Stimulated activated CD4-positive, alpha-beta T cell treated with anti-CD3 and anti-CD28 coated beads, Interleukin-12 subunit alpha, Interleukin-12 subunit beta, amount 100 ng/mL, for 4 hours (primary cell): ENCODE measurements at places on chromosomes 5 and 9.

- DNase-seq: no peak
Observed at GRCh38 chr5:21164425-21164824, 1176.4 kb upstream of the CDH18 start.

DNA sequence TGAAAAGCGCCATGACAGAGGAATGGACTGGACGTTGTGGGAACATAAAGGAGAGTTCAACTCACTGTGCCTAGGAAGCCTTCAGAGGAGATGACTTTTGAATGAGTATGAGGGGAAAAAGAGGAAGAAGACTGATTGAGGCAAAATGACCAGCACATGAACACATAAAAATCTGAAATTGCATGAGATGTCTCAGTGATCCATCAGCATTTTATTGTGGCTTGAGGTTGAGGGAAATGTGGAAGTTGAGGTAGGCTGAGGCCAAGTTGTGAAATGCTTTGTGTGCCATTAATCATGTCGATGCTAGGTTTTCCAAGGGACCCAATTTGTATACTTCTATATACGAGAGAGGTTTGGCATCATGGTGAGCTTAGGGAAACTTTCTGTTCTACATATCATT lies 140.9 kb upstream of the TLX3 start:
- no peak for DNase-seq

- DNase-seq: no peak
Observed at GRCh38 chr9:88494983-88495721, 39.8 kb upstream of the NXNL2 start.

GRCh38 chr9:4657426-4658159 lies 4.5 kb upstream of the PLPP6 start:
- DNase-seq: no peak

- DNase-seq: no peak
Observed at GRCh38 chr5:111144352-111144930, 52.3 kb downstream of the WDR36 start.

- DNase-seq: no peak
Observed at GRCh38 chr9:93397661-93398373, 53.7 kb upstream of the FAM120A start.

GRCh38 chr9:90741036-90741435 lies 60.6 kb upstream of the SYK start:
- DNase-seq: no peak

GRCh38 chr5:170731052-170731451 lies 52.5 kb upstream of the GABRP start:
- DNase-seq: no peak

GRCh38 chr9:95991326-95991725 lies 115.8 kb downstream of the ERCC6L2 start:
- DNase-seq: no peak

GRCh38 chr5:72242796-72243475 lies 77.1 kb downstream of the MRPS27 start:
- no peak for DNase-seq

- DNase-seq: no peak
Observed at GRCh38 chr9:114761523-114761922, 44.3 kb downstream of the TNFSF15 start.

DNA sequence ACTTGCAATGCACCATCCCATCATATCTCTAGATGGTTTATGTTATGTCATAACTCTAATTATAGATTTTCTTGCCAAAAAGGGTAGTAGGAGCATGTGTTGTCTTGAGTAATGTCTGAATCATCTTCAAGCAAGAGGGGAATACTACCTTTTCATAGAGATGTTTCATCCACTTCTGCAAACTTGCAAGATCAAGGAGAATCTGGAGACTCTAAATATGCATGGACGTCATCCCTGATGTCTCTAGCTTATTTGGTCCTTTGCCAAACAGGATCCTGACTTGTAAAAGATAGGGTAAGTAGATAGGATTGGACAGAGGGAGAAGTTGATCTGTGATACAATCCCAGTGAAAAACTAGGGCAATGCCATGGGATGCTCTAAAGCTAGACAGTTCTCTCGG lies 246.5 kb downstream of the DMRTA1 start:
- no peak for DNase-seq

DNA sequence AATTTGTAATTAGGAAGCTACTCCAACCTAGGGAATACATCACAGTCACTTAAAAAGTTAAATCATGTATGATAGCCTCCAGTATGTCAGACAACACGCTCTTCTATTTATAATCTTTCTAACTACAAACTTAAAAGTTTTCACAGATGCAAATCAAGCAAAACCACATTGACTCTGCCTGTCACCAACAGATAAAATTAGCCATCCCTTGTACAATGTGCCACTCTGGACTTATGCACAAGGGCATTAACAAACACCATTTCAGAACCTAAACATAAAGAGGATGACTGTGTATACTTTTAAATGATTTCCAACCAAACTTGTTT lies 14.7 kb downstream of the ERP44 start:
- DNase-seq: no peak

DNA sequence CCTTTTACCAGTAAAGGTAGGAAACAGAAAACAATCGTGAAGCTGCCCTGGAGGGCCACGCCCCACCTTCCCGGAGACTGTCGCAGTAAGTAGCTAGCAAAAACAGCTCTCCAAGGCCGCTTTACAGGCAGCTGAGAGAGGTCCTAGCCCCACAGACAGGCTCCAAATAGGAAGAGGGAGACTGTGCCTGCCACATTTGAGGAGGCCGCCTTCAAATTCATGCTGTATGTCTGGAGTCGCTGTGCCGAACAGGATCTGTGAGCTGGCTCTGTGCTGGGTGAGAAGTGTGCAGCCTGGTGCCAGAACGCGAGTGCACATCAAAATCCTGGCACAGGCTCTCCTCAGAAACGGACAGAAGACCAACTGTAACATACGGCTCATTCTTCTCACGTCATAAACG lies 582.2 kb downstream of the CETN3 start:
- DNase-seq: no peak

DNA sequence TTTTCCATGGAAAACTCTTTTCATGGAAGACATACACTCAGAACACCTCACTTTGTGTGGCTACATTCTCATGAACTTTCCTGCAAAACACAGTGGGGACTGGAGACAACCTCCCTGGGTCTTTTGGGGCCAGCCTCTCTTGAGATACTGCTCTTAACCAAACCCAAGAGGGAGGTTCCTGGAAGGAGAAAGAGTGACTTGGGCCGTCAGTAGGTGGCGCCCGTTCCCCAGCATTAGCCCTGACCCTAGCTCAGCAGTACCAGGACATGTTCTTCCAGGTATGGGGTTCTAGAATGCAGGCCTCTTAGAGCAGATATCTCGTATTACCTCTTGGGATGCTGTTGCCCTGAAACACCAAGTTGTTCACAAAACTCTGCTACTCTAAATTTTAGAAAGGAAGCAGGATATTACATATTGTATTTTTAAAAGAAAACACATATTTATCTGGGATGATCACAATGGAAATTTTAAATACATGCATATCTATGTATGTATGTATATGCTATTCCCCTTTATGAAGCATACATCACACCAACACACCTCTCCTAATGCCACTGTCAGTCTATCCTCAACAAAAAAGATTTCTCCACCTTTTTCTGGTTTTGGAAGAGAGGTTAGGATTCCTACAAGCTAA lies 15.8 kb upstream of the GLIS3 start:
- peak; percentile 78 for DNase-seq

DNA sequence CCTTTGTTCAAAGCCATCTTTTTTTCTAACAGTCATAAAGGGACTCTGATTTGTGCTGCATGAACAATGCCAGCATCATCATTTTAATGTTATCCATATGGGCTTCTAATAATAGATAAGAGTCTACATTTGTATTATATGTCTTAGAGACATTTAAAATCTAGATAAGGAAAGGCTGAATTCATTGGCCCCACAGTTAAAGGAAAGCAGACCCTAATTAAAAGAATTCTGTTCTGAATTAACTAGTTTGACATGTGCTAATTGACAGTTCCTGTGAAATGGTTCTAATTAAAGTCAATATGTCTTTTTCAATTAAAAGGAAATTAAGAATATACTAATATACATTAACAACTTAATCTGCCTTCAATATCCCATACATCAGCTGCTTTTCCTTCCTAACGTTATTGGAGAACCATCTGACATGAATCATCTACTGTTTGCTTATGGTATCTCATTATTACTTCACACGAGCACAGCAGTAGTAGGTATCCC lies 104.7 kb downstream of the NR2F1-AS1 start:
- no peak for DNase-seq

DNA sequence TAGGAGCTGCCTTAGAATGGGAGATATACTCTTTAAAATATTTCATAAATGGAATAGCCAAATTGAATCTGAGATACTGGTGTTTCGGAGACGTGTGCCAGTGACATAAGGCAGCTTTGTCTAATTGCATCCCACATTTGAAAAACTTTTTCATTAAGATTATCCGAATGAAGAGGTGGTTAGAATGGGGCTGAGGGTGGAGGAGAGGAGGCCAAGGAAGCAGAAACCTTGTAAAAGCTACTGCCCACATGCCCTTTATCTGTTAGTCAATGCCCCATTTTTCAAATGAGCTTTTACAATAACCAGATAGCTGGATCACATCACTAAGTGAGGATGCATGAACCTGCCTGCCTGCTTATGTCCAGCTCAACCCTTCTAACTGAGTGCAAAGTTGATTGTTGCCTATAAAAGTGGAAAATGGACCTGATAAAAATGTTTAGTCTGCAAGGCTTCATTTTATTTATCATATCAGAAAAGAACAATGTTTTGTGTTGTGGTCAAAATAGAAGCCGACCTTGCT lies 34.8 kb downstream of the SNX24 start:
- DNase-seq: no peak

- DNase-seq: no peak
Observed at GRCh38 chr5:43560128-43560527, 3.3 kb upstream of the PAIP1 start.

- no peak for DNase-seq
Observed at GRCh38 chr9:16960084-16960483, 89.6 kb upstream of the BNC2 start.

DNA sequence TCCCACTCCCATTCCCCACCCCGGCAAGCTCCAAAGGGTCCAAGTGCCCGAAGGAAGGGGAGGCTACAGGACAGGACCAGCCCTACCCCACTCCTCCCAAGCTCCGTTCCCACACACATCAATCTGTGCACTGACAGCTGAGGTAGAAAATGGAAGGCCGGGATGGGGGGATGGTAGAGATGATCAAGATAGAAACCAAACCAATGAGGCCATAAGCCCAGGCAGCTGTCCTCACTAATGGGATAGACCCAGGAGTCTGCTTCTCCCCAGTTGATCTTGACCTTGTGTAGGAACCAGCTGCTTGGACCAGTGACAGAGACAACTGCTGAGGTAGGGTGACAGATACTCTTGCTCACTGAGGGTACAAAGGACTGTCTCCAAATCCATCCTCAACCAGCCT lies 38.6 kb downstream of the B4GALT1 start:
- DNase-seq: no peak

- DNase-seq: no peak
Observed at GRCh38 chr9:13568841-13569601, 289.5 kb upstream of the MPDZ start.

GRCh38 chr5:10455277-10455670 lies 13.6 kb downstream of the ROPN1L start:
- DNase-seq: no peak

GRCh38 chr5:79640571-79641055 lies 28.4 kb downstream of the TENT2 start:
- no peak for DNase-seq

DNA sequence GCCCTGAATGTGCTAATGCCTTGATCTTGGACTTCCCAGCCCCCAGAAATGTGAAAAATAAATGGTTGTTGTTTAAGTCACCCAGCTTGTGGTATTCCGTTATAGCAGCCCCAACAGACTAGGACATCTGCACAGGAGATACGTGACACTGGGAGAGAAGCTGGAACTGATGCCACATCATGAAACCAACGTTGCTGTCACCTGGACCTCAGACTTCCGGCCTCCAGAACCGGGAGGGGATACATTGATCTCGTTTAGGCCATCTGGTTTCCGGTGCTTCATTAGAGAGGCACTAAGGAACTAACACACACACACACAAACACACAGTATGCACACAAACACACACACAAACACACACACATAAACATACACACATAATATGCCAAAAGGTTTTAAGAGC lies 75.0 kb upstream of the ICE1 start:
- no peak for DNase-seq

DNA sequence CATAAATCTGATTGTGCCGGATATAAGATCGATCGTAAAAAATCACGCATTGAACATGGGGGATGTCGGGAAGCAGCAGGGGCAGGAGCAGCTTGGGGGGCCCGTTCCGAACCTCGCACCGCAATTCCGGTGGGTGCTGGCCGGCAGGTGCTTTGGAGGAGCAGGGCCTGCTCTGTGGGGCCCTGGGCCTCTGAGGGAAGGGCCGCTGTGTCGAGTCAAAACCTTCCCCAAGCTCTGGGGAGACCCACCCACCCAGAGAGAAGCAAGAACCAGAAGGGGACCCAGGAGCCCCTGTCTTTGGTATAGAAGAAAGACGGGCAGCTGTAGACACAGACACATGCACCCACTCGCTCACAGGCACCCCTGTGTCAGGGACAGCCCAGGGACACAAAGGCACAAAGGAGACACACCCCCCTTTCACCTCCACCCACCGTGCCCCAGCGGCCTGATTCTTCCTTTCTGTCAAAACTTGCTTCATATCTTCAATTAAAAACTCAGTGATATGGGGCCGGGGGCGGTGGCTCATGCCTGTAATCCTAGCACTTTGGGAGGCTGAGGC lies 49.4 kb upstream of the ZBTB43 start:
- DNase-seq: no peak

GRCh38 chr9:37273595-37273994 lies 148.9 kb upstream of the GRHPR start:
- no peak for DNase-seq

- DNase-seq: no peak
Observed at GRCh38 chr5:10578869-10579268, 15.0 kb downstream of the ANKRD33B start.

GRCh38 chr5:138725153-138725817 lies 27.9 kb upstream of the CTNNA1 start:
- no peak for DNase-seq
